Activated CD4-positive, alpha-beta T cell treated with anti-CD3 and anti-CD28 coated beads, Interleukin-2, amount 50 U/mL, for 48 hours (primary cell): ENCODE measurements at places on chromosomes 13 and 19.

GRCh38 chr13:73107970-73108369 is 49.2 kb downstream of the KLF5 start:
- DNase-seq: no peak

DNA sequence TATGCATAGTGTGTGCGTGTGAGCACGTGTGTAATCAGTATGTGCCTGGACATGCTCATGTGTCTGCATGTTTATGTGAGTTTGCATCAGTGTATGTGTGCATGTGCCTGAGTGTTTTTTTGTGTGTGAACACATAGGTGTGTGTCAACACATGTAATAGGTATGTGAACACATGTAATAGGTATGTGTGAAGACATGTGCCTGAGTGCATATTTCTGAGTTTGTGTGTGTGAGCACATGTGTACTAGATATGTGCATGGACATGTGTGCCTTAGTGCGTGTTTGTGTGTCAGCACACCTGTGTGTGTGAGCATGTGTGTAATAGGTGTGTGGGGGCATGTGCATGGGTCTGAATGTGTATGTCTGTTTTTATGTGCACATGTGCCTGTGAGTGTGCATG is 7.4 kb downstream of the SPPL2B start:
- no peak for DNase-seq

- no peak for DNase-seq
Measured at GRCh38 chr19:43774103-43774939, 6.5 kb downstream of the KCNN4 start.

DNA sequence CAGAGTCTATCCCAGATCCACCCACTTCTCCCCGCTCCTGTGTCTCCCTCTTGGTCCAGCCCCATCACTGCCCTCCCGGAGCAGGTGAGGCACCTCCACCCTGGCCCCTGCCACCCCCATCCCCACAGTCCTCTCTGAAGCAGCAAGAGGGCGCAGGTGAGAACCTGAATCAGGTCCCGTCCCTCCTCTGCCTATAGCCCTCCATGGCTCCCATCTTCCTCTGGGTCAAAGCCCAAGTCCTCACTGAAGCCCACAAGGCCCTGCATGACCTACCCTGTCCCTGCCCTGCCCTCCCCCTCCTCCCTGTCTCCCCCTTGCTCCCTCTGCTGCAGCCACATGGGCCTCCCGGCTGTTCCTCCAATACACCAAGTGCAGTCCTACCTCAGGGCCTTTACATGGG is 10.8 kb upstream of the ZNRF4 start:
- DNase-seq: no peak

DNA sequence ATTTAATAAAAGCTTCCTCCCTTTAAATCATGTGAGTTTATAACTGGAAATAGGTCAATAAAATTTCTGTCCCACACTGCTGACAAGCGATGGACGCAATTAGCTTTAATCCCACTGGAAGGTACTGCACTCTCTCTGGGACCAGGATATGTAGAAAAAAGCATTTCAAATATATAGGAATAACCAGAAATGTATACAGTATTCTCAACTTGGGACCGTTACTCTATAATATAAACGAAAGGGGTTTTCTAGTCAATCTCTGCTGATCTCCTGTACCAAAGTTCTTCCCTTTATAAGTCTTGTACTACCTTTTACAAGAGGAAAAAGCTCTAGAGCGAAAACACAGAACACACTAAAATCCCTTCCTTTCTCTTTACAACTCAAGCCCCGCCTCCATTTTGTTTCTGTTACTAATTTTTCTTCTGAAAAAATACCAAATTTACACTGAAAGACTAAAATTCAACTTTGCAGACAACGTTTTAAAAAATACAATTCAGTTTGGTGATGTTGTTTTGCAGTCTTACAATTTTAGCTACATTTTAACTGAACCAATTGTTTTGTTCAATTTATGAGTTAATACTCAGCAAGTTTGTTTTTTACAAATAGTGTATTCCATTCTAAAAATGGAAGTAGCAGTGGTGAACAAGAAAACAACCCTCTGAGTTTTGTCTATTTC is 1.7 kb upstream of the USPL1 start:
- DNase-seq: no peak

DNA sequence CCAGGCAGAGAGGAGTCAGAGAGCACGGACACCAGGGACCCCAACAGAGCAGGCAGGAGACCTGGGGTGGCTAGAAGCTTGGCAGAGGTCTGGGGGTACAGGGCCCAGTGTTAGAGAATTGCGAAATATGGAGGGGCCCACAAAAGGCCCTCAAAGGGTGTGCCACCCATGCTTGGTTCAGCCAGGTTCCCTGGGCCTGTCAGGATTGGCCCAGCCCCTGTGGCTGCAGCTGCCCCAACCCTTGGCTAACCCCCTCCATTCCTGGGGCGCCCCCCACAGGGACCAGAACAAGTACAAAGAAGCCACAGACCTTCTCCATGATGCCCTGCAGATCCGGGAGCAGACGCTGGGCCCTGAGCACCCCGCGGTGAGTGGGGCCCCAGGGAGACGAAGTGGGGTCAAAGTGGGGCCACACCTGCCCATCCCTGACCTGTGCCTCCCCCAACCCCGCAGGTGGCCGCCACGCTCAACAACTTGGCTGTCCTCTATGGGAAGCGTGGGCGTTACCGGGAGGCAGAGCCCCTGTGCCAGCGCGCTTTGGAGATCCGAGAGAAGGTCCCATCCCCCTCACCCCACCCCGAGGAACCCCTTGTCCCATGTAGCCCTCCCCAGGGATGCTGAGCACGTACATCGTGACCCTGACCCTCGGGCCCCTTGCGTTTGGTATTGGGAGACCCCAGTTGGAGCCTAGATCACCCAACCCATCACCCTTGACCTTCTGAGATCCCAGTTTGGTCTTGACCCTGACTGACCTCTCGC is 8.0 kb downstream of the KLC3 start:
- DNase-seq: no peak

DNA sequence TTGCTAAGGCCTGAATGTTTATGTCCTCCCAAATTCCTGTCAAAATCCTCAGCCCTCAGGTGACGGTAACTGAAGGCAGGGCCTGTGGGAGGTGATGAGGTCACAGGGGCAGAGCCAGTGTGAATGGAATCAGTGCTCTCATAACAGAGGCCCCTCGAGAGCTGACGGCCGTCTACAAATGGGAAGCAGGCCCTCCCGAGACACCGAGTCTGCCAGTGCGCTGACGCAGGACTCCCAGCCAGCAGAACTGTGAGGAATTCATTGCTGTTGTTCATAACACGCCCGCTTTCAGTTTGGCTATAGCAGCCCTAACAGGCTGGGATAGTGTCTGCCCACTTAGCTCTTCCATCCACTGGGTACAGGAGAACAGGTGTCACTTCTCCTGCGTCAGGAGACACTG is 41.2 kb downstream of the CARS2 start:
- DNase-seq: no peak

DNA sequence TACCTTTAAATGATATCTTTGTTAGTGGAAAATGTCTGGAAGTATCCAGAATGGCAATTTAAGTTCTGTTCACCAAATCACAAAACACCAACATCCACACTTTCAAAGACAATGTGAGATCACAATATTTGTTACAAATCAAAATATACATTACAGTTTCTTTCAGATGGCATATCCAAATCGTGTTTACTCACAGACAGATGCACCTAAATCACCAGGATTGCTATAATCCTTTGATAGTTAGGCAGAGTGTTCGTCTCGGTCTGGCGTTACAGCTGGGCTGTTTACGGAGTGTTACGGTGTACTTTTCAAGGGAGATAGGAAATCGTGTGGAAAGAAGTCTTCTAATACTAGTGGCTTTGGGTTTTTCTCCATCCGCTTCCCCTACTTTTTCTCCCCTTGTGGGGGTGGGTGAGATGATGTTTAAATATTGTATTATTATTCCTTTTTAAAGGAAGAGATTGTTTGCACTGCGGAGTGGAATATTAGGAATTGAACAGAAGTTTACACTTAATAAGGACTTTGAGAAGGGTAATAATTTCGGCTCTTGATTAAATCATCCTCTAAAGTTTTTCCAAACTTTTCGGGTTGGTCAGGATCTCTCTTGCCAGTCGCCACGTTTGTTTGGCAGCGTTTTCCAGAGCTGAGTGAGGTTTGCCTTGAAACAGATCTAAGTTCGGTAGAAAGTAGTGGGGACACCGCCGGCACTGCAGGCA is 1.8 kb downstream of the MAB21L1 start:
- no peak for DNase-seq

- DNase-seq: no peak
Measured at GRCh38 chr19:55870736-55871135, 34.4 kb downstream of the NLRP4 start.

GRCh38 chr19:48149430-48149829 is 20.7 kb downstream of the LIG1 start:
- DNase-seq: no peak

DNA sequence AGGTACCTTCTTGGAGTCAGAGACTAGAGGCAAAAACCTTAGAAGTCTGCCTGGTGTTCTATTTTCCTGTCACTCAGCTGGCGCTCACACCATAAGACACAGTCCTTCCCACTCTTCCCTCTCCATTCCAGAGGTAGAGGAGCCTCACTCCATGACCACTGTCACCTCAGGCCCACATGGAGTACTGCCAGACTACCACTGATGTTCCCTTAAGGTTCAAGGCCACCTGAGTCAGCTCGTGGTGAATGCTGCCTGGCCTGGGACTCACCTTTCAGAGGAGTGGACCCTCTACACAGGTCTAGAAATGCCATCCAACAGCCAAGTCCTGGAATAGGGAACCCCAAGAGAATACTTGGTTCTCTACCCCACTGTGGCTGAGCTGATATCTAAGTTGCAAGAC is 29.9 kb downstream of the RGCC start:
- DNase-seq: no peak

GRCh38 chr13:30477346-30478195 is 11.8 kb upstream of the HMGB1 start:
- no peak for DNase-seq

DNA sequence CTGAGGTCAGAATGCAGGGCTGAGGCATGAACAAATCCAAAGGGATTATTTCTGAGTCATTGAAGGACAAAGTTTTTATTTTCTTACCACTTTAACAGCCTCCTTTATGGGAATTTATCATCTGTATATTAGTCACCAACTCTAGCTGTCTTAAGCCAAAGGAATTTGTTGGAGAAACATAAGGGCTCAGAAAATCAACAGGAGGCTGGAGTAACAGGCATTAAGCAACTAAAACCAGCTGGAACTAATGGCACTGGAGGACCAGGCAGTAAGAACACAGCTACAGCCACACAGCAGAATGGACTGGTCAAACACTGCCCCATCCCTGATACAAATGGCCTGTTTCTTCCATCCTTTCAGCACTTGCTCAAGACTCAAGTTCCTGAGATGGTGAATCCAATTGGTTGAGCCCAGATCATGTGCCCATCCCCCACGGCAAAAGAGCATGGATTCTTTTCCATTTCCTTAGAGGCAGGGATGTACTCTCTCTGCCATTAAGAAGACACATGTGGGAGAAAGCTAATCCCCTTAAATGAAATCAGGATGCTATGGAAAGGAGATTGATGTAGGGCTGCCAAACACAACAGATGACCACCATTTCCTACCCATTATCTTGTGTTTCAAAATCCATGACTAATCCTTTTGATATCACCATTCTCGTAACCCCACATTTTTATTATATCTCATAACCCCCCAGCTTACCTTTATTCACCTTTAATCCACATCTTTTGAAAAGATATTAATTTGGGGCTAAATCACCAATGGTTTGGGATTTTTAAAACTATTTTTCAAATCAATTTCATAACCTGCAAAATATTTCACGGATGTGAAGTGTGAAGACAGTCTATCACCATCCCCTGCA is 157.0 kb upstream of the FNDC3A start:
- DNase-seq: no peak

DNA sequence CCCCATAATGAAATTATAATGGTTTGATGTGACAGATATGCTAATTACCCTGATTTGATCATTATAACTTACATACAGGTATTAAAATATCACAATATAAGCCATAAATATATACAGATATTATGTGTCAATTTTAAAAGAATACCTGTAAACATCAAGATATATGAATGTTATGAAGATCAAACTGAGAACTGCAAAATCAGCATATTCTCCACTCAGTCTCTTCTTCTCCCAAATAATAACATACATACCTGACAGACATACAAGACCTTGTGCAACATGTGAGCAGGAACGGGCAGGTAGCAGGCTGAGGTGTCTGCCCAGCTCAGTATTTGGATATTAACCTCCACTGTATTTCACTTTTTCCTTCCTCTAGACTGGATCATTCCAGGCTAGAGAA is 547.2 kb downstream of the UQCRFS1 start:
- no peak for DNase-seq

DNA sequence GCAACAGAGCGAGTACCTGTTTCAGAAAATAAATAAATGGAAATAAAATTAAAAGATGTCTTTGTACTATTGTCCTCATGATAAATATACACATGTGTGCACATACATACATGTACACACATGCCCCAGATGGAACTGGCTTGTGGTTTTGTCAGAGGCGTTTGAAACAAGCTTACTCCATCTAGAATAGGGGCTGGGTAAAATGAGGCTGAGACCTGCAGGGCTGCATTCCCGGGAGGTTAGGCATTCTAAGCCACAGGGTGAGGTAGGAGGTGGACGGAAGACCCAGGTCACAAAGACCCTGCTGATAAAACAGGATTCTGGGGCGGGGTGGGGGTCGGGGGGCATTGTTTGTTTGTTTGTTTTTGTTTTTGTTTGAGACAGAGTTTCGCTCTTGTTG is 8.1 kb upstream of the SIN3B start:
- no peak for DNase-seq

GRCh38 chr13:99258210-99258860 is at the start of gene GPR18:
Gene GPR18 (minus strand): TSS chr13:99258379. CDS start chr13:99255872, 2,507 bp downstream.
- peak; percentile 39 for DNase-seq

GRCh38 chr13:104854007-104854406 is 1681.5 kb downstream of the EFNB2 start:
- no peak for DNase-seq

GRCh38 chr13:109408591-109409382 is 377.6 kb downstream of the IRS2 start:
- DNase-seq: no peak

DNA sequence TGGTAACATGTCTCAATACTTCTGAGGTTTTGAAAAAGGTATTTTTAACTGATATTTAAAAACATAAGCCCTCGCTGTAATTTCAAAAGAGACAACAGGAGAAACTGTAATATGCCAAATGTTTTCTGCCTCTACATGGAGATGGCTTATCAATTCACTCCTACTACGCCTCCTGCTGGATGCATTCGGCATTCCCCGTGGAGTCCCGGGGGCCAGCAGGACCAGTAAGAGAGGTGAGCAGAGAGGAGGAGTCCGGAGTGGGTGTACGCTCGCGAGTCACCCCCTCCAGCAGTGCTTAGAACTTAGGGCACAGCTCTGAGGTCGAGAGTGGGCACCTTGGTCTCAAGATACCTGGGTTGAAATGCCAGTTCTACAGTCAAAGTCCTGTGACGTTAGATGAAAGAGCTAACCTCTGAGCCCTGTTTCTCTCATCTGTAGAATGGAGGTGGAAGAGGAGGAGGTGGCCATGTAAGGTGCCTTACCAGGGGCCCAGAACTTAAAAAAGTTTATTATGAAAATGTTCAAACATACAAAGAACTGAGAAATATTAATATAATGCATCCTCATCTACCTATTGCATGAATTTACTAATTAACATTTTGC is 110.2 kb downstream of the STK24 start:
- peak; percentile 65 for DNase-seq

GRCh38 chr13:94239135-94239534 is 240.3 kb downstream of the DCT start:
- no peak for DNase-seq

GRCh38 chr19:10648360-10648759 is 5.8 kb upstream of the ILF3 start:
- DNase-seq: no peak

GRCh38 chr13:23488442-23488841 is 54.9 kb upstream of the SACS start:
- DNase-seq: no peak

GRCh38 chr19:54462655-54463530 is 685 bp downstream of the LENG9 start:
- DNase-seq: peak; percentile 71
